ENCODE measurements at places on chromosomes 16 and 17. TPM values are rescaled to one million over a fixed set of nuclear protein-coding genes. Genes with fewer than 3 reads are reported as not detected.

CLEC18C gene
- total RNA-seq = 0.10 TPM

TMEM114 gene
- not detected for total RNA-seq

ST6GALNAC2 gene
- 6.3 TPM for total RNA-seq

KRT16 gene
- not detected for total RNA-seq

HBA2 gene
- 3.5 TPM for total RNA-seq

PRM1 gene
- total RNA-seq = not detected

RNF112 gene
- total RNA-seq = 2.4 TPM

PMFBP1 gene
- total RNA-seq = 3.7 TPM

VTN gene
- total RNA-seq = not detected

CDRT15 gene
- total RNA-seq = not detected

ESRP2 gene
- total RNA-seq = 76.6 TPM

GFAP gene
- 0.20 TPM for total RNA-seq

CTRB2 gene
- total RNA-seq = not detected

ITGA2B gene
- total RNA-seq = 0.37 TPM

ZACN gene
- total RNA-seq = not detected

JPT1 gene
- total RNA-seq = 227 TPM

TBC1D26 gene
- not detected for total RNA-seq

SEPTIN12 gene
- not detected for total RNA-seq

TPPP3 gene
- 12.3 TPM for total RNA-seq
